ENCODE measurements at places on chromosomes 11 and 22. TPM values are rescaled to one million over a fixed set of nuclear protein-coding genes. Genes with fewer than 3 reads are reported as not detected.

Gene PTS
- 64.2 TPM for total RNA-seq

Gene GGTLC3
- total RNA-seq, result not detected

Gene FIBIN
- not detected for total RNA-seq

Gene MFNG
- 7.1 TPM for total RNA-seq

Gene MDK
- 252 TPM for total RNA-seq

Gene GAL3ST1
- 1.1 TPM for total RNA-seq

Measured in Panc1 (cell line).